ENCODE measurements at places on chromosomes 6 and 20. TPM values are rescaled to one million over a fixed set of nuclear protein-coding genes. Genes with fewer than 3 reads are reported as not detected.

GRCh38 chr6:131890091-131890490 lies 61.1 kb downstream of the CCN2 start:
- DNase-seq, result no peak

- no peak for DNase-seq
These were observed 17.1 kb downstream of the NPEPL1 start for GRCh38 chr20:58709703-58710039.

- DNase-seq, result no peak
These were observed 44.7 kb downstream of the NKAIN2 start for GRCh38 chr6:123848347-123848746.

TCP11 gene
- total RNA-seq, result not detected

DNA sequence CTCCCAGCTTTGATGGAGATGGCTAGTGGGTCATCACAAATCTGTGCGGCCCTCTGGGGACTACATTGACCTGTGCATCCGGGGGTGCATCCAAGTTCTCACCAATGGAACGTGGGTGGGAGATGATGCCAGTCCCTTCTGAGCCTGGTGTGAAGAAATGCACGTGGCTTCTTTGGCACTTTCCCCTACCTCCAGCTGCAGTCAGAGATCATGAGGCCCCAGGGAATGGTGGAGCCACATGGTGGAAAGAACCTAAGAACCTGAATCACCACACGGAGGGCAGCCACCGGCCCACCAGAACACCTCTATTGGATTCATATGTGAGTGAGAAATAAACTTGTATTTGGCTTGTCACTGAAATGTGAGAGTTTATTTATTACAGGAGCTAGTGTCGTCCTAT lies 9.9 kb upstream of the CDKN1A start:
- DNase-seq, result no peak

- DNase-seq, result peak; percentile 32
These were observed 59.2 kb downstream of the RBM38 start for GRCh38 chr20:57450419-57450818.

All from activated B cell treated with CpG ODN at 0.5 μM for 24 hours (primary cell).